ENCODE measurements at places on chromosomes 2 and 18.

DNA sequence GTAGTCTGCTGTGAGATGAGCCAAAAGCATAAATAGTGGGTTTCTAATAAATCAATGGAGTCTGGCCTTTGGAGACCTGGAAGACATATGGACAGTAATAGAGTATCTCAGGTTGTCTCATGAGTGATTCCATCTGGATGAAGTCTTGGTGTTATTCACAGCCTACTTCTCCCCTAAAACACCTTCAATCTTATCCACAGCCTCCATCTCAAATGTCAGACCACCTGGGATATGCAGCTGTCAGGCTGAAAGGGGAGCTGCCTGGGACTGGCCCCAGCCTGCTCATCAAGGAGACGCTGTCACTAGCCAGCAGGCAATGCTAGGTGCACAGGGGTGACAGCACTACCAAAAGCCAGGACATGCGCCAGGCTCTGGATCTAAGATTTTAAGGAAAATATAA is 684.0 kb upstream of the ZEB2 start:
- DNase-seq, result no peak

- DNase-seq, result peak; percentile 85
Measured at GRCh38 chr2:19120941-19121750, 237.3 kb downstream of the OSR1 start.

DNA sequence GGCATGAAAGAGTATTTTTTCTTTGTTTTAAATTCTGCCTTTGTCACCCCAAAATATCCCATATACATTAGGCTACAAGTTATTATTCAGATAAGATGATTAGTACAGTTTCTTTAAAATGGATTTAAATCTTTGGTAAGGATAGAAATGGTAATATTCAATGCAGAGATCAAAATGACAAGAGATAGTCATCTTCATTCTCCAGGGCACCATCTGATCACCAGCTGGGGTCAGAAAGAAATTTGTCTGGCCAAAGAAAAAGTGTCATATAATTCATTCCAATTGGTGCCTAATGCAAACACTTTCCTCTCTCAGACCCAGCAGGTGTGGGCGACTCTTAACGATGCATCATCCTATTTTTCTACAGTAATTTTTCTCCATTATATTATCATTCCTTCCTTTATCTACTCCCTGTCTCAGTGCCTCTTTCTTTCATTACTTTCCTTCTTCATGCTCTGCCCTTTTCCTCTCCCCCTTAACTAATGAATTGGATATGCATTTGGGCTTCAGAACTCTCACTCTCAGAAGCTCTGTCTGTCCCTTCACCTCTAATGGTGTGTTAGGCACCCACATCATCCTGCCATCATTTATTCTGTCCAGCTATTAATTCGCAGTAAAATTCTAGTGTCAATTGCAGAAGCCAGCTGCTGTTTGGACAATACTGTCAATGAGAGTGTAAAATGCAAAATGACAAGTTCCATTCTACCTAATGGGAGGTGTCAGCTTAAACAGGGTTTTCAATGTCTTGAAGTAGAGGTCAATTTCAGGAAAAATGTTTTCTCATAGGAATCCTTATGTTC is 570.5 kb downstream of the TDRD15 start:
- DNase-seq, result no peak

- no peak for DNase-seq
Measured at GRCh38 chr2:36277881-36278523, 77.6 kb upstream of the CRIM1 start.

GRCh38 chr2:136538489-136538888 is 226.9 kb upstream of the THSD7B start:
- no peak for DNase-seq

- DNase-seq, result peak; percentile 53
Measured at GRCh38 chr2:55425431-55425831, 5.8 kb upstream of the CCDC88A start.

GRCh38 chr18:67730886-67731285 is 214.4 kb upstream of the DSEL start:
- peak; percentile 62 for DNase-seq

- DNase-seq, result no peak
Measured at GRCh38 chr18:53534695-53535094, 689.8 kb downstream of the MBD2 start.

GRCh38 chr2:64250751-64251423 is 106.7 kb upstream of the PELI1 start:
- DNase-seq, result no peak

GRCh38 chr2:205892251-205892655 is 193.7 kb downstream of the INO80D start:
- DNase-seq, result no peak

GRCh38 chr2:64300066-64300465 is 153.9 kb upstream of the LGALSL start:
- no peak for DNase-seq
